Fibroblast of the conjunctiva (primary cell): ENCODE measurements at places on chromosomes 7 and 10.

GRCh38 chr7:28606421-28606820 is 194.1 kb downstream of the CREB5 start:
- DNase-seq = no peak

DNA sequence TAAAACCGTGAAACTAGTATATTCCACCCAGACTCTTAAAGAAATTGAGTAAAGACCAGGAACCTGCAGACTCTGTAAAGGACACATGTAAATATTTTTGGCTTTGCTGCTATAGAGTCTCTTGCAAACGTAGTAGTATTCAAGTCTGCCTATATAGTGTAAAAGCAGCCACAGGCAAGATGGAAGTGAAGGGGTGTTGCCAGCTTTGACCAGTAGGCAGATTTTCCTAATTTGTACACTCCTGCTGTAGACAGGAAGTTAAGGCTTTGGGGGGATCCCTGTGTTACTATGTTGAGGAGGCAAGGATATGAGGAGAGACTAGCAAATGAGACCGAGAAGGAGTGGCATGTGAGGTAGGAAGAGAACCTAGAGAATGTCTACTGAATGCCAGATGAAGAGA is 27.7 kb downstream of the WAC start:
- DNase-seq = no peak

DNA sequence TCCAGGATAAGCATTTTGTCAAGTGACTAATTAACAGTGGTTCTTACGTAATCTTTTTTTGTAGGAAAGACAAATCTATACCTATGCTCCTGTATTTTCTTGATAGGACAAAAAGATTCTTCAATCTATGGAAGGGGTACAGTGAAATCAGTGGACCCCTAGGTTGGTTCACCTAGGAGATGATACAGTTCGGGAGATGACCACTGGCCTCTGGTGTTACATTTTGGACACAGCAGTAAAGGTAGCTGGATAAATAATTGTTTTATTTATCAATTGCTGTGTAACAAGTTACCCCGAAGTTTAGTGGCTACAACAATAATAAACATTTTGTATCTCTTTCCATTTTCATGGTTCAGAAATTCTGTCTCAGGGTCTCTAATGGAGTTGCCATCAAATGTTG is 288.2 kb upstream of the MAGI2 start:
- DNase-seq = no peak

DNA sequence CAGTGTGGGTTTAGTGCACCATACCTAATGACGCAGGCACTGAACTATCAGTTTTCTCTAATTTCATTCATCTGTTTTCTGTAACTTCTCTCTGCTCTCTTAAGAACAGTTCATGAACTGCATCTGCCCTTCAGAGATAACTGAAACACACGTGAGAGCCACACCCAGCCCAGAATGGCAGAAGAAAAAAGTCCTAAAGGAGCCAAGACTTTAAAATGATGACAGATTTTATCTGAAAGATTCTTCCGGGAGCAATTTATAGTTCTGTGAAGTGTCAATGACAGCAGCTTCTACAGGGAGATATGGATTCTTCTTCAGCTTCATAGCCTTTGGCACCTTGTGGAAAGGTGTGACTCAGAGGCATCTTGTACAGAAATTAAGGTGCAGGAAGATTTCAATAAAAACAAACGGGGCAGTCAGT is 211.5 kb upstream of the SLC26A5 start:
- no peak for DNase-seq

DNA sequence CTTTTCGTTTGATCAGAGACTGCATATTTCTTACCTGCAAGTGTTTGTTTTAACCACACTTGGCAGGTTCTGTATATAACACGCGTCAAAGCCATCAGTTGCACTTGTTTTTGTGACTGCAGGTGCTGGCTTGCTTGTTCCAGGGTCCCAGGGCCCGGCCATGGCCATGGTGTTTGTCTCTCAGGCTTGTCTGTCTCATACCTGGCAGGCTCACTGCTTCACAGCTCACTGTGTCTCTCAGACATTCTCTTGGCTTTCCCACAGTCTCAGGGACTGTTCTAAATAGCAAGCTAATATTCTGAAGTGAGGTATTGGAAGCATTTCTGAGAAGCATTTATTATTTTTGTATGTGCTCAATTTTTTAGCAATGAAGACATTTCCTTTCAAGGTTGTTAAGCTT is 46.9 kb downstream of the GPR141 start:
- no peak for DNase-seq
